ENCODE measurements at places on chromosomes 6 and 20.
A peak's percentile ranks its signal among the peaks of the same experiment; 100 is the strongest.

DNA sequence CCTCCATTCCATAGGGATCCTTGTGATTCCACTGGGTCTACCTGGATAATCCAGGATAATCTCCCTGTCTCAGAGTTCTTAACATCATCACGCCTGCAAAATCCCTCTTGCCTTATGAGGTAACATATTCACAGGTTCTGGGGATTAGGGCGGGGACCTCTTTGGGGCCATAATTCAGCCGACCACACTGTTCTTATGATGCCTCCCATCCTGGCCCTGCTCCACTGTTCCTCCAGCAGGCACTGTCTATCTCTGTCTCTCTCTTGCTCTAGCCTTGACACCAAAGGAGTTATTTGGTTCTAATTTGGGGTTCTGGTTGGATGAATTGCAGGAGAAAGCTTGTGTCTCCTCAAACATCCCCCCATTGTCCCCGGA is 168.1 kb downstream of the NFATC2 start:
- DNase-seq, result no peak

DNA sequence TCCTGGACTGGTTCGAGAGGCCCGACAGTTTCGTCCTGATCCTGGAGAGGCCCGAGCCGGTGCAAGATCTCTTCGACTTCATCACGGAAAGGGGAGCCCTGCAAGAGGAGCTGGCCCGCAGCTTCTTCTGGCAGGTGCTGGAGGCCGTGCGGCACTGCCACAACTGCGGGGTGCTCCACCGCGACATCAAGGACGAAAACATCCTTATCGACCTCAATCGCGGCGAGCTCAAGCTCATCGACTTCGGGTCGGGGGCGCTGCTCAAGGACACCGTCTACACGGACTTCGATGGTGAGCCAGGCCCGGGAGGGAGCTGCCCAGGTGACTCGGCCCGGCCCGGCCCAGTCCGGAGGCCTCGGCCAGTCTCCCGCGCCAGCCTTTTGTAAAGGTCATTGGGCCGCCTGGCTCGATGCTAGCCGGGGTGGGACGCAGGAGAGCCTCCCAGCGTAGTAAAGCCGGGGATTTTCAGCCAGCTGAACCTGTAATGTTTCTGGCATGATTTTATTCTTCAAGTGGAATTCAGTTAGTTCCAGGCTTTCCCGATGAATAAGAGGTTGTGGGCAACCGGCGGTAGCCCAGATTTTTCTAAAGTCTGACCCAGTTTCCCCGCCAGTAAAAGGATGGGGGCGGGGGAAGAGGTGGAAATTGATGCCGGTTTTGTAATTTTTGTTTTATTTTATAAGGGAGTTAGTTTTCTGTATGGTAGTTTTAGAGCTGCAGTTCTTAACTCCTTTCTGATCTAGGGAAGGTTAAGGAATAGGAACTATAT is 1.4 kb downstream of the PIM1 start:
- DNase-seq, result peak; percentile 63

- no peak for DNase-seq
These were observed 387.9 kb downstream of the ADGRB3 start for GRCh38 chr6:69022993-69023392.

- DNase-seq, result no peak
These were observed 530.2 kb downstream of the DHX35 start for GRCh38 chr20:39492223-39492797.

DNA sequence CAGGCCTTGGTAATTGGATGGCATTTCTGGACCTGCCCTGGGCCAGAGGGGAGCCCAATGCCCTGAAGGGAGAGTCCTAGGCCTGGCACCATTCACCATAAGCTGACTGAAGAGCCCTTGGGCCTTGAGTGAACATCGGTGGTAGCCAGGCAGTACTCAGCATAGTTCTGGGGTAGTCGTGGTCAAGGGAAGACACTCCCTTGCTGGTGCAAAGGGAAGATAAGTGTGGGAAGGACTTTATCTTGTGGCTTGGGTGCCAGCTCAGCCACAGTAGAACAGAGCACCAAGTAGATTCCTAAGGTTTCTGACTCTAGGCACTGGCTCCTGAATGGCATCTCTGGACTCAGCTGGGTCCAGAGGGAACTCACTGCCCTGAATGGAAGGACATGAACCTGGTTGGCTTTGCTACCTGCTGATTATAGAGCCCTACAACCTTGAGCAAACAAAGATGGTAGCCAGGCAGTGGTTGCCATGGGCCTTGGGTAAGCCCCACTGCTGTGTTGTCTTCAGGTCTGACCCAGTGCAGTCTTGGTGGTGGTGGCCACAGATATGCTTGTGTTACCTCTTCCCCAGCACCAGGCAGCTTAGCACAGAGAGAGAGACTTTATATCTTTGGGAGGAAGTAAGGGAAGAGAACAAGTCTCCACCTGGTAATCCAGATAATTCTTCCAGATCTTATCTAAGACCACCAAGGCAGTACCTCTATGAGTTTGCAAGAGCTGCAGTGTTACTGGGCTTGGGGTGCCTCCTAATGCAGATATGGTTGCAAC is 83.5 kb downstream of the PRDM13 start:
- DNase-seq, result no peak

DNA sequence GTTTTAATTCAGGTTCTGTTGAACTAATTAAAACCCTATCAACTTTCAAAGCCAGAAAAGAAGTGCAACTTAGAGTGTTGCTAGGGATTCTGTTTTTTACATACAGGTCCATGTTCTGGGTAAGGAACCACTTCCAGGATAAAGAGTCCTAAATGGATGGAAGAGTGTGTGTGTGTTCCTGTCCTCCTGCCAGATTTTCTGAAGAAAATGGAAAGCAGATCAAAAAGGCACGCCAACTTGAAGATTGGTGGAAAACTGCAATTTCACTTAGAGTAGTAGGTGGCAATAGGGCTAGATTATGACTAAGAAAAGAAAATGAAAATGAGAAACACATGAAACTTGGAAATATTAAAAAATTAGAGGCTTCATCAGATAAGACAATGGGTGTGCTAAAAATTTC is 85.3 kb downstream of the COL21A1 start:
- DNase-seq, result no peak

GRCh38 chr6:11769244-11769643 is 9.4 kb downstream of the ADTRP start:
- DNase-seq, result no peak

DNA sequence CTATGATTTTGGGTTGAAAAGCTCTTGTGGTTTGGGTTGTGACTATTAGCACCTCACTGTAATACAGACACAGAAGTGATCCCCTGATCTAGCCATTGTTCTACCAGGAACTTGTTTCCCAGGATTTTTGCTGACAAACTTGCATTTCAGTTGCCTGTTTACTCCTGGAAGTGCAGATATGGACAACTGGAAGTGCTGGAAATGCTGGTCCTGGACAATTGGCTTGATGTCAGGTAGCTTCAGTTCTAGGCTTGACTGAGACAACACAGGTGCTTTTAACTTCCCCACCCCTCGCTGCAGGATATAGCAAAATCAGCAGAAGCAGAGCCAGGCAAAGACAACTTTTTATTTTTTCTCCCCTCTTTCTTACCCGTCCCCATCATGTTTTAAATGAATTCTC is 27.1 kb upstream of the FBXO30 start:
- DNase-seq, result no peak

- DNase-seq, result no peak
These were observed 26.1 kb upstream of the RIPPLY2 start for GRCh38 chr6:83827050-83827449.

GRCh38 chr20:43658723-43659419 is 8.0 kb upstream of the MYBL2 start:
- no peak for DNase-seq

DNA sequence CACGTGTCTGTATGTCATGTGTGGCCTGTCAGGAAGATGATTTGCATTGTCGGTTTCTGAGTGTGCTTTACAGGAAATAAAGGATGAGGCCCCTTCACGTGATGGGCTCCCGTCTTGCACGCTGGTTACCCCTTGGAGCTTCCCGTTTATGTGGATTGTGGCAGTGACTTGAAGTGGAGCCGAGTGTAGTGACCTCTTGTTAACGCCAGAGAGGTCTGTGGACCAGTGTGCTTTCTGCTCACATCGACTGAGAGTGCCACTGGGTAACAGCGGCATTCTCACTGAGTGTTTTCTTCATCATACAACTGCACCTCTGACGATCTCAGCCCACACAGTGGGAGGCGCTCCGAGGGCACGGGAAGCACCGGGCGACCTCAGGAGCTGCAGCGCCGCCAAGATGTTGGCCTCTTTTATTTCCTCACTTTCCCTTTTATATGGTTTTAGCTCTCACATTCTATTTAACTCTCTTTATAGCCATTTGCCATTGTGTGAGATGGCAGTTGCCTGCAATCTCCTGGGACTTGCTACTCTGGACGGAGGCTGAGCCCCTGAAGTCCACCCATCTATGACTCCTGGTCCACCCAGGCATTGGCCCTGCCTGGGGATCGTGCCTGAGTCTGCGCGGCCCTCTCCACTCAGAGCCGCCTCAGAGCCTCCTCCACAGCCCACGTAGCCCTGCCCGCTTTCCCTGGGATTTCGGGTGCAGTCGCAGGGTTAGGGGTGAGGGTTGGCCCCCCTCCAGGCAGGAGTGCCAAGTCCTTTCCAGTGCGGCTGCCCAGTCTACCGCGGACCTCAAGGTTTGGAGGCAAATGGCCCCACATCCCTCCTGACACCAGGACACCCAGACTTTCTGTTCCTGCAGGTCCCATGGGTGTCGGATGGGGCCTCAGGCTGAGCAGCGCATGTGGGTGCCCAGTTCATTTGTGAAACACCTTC is 238.9 kb downstream of the ERMARD start:
- DNase-seq, result no peak

- DNase-seq, result no peak
These were observed 117.5 kb downstream of the GPX5 start for GRCh38 chr6:28643017-28643740.

- no peak for DNase-seq
These were observed 27.9 kb upstream of the POPDC3 start for GRCh38 chr6:105207524-105208269.

- no peak for DNase-seq
These were observed 27.2 kb downstream of the AIG1 start for GRCh38 chr6:143087856-143088255.

DNA sequence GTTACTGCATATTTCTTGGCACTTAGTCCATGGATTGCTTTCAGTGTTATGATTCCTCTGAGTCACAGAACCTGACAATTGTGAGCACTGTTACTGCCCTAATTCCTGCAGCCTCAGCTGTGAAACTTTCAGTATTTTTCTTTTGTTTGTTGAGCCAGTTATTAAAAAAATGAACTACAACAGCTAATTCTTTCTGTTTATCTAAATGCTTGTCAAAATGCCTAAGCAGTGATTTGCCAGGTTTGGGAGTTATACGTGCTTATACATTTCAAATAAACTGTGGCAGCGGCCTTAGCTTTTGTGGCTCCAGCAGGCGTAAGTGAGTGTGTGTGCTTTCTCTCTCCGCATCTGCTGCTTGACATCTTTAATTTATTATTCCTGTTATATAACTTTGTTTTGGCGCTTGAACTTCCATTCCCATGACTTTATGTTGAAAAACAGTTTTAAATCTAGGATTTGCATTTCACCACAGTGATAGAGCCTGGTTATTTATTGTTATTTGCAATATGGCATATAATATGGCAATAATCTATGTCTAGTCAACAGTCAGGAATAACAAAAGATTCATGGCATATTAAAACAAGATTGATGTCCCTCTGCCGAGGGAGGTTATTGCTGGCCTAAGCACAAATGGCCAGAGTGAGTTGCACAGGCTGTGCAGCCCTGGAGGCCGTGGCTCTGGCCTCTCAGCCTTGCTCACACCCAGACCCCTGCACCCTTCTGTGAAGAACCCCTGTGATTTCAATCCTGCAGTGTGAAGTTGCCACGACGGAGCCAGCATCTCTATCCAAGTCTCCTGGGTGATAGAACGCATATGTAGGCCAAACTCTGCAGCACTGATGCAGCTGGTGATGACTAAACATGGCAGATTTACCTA is 303.4 kb downstream of the THBS2 start:
- DNase-seq, result no peak

- DNase-seq, result peak; percentile 1
These were observed 194.9 kb downstream of the PHACTR1 start for GRCh38 chr6:12911427-12911826.

GRCh38 chr6:7974938-7975763 is 64.6 kb upstream of the TXNDC5 start:
- DNase-seq, result no peak

GRCh38 chr6:29976588-29977424 is 34.5 kb downstream of the HLA-A start:
- peak; percentile 57 for DNase-seq

DNA sequence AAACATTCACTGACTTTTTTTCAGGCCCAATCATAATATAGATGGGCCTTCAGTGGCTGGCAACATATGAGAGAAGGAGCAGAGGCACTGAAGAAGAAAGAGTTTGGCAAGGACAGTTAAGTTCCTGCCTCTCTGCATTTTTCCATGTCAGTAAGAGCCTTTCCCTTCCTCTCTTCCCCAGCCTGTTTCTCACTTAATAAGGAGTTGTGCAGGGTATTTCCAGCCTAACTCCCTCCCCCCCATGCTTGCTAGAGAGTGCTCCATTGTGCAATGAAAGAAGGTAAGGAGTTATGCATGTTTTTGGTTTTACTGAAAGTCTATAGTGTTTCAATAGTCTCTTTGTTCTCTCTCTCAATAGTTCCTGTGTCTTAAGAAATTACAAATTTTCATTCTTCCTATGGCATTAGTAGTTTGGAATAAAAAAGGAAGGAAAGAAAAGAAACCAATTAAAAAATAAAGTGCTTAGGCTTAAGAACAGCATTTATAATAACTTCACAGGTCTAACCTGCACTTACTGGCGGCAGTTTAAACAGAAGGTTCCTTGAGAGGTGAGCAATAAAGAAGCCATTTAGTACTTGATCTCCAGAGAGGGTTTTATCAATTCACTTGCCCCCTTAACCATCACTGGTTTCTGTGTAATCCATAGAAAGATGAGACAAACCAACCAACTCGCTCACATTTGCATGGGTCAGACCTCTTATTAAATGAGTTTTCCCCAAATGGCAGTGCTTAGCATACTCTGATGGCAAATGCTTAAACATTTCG is 251.1 kb downstream of the PTPRT start:
- DNase-seq, result no peak

DNA sequence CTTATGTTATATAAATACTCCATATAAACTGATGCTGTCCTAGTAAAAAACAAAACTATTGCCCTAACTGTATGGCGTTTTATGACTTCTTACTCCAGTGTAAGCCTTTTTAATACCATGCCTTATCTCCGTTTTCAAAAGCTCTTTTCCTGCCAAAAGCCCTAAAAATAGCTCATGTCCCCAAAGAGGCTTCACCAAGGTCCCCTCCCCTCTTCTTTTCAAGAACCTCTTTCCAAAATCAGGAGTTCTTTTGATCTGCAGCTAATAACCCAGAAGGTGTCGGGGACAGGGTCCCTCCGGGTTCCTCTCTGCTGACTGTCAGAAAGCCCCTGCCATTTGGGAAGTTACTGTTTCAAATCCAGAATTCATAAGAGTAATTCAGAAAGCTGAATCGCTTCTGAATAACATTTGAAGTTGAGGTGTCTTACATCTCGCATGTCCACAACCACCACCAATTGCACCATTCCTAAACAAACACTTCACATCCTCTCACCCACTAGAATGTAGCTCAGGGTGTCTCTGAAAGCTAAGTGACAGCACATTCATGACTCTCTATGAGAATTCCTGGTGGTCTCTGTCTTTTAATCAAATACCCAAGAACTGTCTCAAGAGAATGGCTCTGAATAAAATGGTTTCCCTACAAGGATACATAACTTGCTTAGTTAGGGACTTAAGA is 13.3 kb downstream of the TASP1 start:
- DNase-seq, result no peak
